ENCODE measurements at places on chromosomes 4 and X. TPM values are rescaled to one million over a fixed set of nuclear protein-coding genes. Genes with fewer than 3 reads are reported as not detected.

Gene XAGE1B
- polyA plus RNA-seq, result not detected

Gene FAM199X
- 33.9 TPM for polyA plus RNA-seq

Gene TLR7
- 0.49 TPM for polyA plus RNA-seq

GRCh38 chr4:1208970-1209704 is 36.8 kb upstream of the SPON2 start:
- no peak for DNase-seq

- no peak for DNase-seq
These were observed 94.4 kb downstream of the IL15 start for GRCh38 chr4:141730805-141731204.

- no peak for DNase-seq
These were observed at the start of gene MAGEE2 for GRCh38 chrX:75784680-75785491. Gene MAGEE2 (minus strand): TSS chrX:75785254. CDS start chrX:75785051, 203 bp downstream.

DNA sequence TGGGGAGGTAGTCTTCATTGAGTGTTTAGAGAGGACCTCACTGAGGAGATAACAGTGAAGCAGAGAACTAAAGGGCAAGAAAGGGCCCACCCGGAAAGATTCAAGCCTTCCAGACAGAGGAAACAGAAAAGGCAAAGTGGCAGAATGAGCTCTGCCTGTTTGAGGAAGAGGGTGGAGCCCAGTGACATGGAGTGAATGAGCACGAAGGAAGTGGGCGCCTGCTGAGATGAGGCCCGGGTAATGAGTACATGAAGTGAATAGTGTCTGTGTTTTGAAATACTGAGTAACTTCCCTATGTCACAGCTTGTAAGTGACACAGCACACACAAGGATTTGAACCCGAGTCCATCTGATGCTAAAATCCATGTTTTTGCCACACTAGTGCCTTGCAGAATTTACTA is 32.5 kb upstream of the TLR2 start:
- no peak for DNase-seq

- no peak for DNase-seq
These were observed 81.0 kb downstream of the SORBS2 start for GRCh38 chr4:185730849-185731608.

DNA sequence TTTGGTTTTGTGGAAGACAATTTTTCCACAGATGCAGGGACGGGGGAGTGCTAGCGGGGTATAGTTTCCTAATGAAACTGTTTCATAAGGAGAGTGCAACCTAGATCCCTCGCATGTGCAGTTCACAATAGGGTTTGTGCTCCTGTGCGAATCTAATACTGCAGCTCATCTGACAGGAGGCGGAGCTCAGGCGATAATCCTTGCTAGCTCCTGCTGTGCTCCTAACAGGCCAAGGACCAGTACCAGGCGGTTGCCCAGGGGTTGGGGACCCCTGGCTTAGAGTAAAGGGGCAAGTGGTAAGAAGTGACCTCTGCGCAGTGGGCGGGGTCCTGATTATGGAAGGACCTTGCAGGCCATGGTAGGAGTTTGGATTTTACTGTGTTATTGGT is 3.8 kb downstream of the SCML1 start:
- no peak for DNase-seq

GRCh38 chrX:136272325-136272724 is 21.1 kb upstream of the MAP7D3 start:
- no peak for DNase-seq

Gene TMPRSS11B
- 0.17 TPM for polyA plus RNA-seq

- no peak for DNase-seq
These were observed 84.1 kb downstream of the CLCN4 start for GRCh38 chrX:10240918-10241317.

Gene CDS1
- polyA plus RNA-seq, result 24.3 TPM

Gene MCF2
- 1.2 TPM for polyA plus RNA-seq

Gene CD38
- 0.90 TPM for polyA plus RNA-seq
